Frontal cortex (tissue), 4 donors: ENCODE measurements at places on chromosomes 1 and 21. TPM values are rescaled to one million over a fixed set of nuclear protein-coding genes. Genes with fewer than 3 reads are reported as not detected.
A peak's percentile ranks its signal among the peaks of the same experiment; 100 is the strongest.

Gene NBPF4
- total RNA-seq = not detected

Gene DENND2C
- 2.0 TPM for total RNA-seq

GRCh38 chr1:52668711-52669110 lies 29.4 kb downstream of the COA7 start:
- no peak for DNase-seq

Gene TGFB2
- 19.6 TPM for total RNA-seq

Gene TFAP2E
- under 0.01 TPM for total RNA-seq

DNA sequence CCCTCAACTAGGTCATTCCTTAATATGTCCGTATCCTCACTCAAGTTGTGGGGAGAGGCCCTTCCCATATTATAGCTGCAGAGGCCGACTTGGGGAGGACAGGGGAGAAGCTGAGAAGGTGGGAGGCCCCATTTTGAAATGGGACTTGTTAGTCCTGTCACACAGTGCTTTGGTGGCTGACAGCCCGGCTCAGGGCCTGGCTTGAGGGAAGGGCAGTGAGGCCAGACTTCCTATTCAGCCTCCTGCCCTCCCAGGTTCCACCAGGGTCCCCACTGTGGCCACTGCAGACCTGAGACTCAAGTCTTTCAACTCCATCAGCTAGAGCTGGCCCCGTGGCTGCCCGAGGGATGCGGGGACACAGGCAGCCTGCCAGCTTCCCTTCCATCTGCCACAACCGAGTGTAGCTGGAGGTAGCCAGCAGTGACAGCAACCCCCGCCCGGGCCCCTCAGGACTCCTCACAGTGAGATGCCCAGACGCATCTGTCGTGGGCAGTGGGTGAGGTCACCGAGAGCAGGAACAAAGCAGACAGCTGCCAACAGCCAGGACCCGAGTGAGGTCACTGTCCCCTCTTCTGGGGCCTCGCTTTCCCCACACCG lies 36.9 kb downstream of the SIM2 start:
- DNase-seq = no peak

Gene OR6F1
- total RNA-seq = not detected

Gene OLIG2
- total RNA-seq = 14.7 TPM

DNA sequence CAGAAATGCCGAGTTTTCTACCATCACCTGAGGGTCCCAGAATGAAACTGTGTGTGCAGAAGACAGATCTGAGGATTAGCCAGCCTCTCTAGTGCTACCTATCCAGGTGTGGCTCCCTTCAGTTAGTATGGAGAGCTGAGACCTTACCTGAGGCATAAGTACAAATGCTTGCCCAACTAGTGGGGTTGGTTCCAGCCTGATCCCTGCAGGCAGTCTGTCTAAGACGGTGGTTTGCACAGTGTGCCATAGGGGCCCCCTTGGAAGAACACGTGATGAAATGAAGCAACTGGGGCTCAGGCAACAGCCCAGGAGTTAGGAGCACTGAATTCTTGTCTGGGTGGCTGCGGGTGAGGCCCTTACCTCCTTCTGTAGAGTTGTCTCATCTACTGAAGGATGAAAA lies 15.6 kb downstream of the S100A7A start:
- no peak for DNase-seq

Gene LRRIQ3
- total RNA-seq = 0.82 TPM

DNA sequence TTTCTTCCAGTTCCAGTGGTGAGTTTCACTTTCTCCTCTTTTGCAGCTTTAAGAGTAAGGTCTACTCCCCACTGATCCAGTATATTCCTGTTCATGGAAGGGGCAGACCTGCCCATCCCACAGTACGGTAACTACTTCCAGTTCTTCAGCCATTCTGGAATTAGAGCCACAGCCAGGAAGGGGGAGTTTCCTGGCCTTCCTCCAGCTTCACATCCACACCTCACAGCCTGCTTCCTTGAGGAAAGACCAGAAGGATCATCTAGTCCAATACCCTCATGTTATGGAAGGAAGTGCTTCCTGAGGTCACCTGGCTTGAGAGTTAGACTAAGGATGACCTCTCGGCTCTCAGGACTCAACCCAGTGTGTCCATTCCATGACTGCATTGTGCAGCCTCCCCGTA lies 597.8 kb downstream of the KIF26B start:
- DNase-seq = no peak

- DNase-seq = no peak
Observed at GRCh38 chr21:15006594-15007230, 58.1 kb downstream of the NRIP1 start.

DNA sequence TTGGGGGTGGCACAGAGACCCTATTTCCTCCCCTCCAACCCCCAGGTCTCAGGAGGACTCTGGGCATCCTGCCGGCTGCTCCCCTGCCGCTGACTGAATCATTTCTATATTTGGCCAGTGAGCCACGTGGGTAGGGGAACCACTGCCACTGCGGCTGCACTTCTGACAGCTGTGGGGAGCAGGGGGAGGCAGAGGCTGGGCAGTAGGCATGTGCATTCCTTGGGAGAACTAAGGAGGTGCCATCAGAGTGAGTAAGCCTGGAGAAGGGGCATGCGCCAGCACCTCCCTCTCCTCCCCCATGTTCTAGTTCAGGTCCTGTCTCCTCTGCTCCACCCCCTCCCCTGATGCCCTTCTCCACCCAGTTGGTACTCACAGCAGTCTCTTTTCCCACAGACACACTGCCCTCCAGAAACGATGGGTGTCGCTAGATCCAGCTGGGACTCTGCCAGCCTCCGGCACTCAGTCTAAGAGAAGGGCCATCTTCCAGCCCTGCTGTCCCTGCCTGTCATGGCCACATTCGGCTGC lies 12.0 kb downstream of the PPFIA4 start:
- DNase-seq = no peak

DNA sequence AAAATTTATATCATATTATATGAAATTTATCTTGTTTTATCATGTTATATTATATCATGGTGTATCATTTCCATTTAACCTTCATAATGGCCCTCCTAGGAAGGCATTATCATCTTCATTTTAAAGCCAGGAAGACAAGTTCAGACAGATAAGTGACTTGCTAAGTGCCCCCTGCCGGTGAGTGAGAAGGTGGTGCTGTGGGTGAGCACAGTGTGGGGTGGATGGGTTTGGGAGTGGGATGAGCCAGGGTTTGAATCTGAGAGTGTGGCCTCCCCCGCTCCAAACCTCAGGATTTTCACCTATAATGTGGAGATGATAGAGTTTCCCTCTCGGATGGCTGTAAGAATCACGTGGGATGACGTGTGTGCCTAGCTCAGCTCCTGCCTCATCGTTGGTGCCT lies 108.7 kb upstream of the IGSF21 start:
- no peak for DNase-seq

DNA sequence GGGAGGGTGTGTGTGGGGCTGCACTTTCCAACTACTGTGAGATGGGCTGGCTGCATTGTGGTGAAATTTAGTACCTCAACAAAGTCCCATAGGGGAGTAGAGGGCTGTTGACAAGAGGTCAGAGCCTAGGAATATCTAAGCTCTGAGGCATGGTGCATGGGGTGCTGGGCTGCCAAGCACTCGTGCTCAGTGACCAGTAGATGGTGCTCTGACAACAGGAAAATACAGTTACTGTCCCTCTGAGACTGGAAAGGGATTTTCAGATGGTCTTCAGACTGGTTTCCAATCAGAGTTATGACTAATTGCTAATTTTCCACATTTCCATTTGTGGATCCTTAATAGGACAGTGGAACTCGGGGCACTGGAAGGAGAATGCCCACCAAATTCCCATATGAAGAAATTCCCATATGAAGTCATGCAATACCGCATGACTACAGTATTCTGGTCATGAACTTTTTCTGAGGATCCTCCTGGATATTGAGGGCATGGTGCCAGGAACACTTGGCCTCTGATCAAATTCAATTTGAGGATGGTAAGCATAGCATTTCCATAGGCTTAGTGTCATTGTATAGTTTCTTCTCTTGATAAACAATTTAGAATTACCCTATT lies 4.1 kb upstream of the CACNA1E start:
- peak; percentile 67 for DNase-seq

Gene ERO1B
- total RNA-seq = 12.6 TPM

GRCh38 chr1:227846265-227846858 lies 30.9 kb downstream of the PRSS38 start:
- no peak for DNase-seq

Gene LSM10
- total RNA-seq = 3.3 TPM

- DNase-seq = no peak
Observed at GRCh38 chr1:33370301-33370700, 49.4 kb upstream of the A3GALT2 start.

GRCh38 chr1:47701283-47701682 lies 263.4 kb downstream of the FOXD2 start:
- no peak for DNase-seq

DNA sequence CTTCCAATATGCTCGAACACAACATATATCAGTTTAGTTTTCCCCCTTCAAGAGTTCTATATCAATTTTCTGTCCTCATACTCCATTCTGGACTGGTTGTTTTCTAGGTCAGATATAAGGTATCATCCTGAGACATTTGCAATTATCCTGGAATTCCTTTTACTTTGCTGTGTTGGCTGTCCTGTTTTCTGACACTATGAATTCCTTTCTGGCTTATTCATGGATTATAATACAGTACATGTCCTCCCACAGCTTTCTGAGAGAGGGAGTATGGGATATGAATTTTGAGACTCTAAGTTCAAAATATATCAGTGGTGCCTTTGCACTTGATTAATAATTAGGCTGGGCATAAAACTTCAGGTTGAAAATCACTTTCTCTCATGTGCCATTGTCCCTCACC lies 11.9 kb downstream of the PHTF1 start:
- no peak for DNase-seq

Gene LPGAT1
- 101 TPM for total RNA-seq

Gene PODN
- total RNA-seq = 0.82 TPM

Gene CCNL2
- 84.0 TPM for total RNA-seq

DNA sequence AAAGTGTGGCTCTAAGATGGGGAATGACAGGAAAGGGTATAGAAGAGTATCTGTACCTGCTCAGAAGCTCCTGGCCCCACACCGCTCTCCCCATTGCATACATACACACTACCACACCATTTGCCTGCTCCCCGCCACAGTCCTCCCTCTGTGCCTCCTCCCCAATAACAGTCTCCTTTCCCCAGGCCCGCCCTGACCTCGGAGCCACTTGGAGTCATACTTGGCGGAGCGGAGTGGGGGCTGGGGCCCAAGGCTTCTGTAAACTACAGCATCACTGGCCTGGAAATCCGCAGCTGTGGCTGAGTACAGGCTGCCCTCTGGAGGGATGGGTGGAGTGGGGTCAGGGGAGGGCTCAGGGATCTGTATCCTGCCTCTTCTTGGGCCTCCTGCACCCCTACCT lies 8.6 kb downstream of the SEMA6C start:
- no peak for DNase-seq

GRCh38 chr1:154171880-154172279 lies 17.0 kb upstream of the NUP210L start:
- DNase-seq = no peak

DNA sequence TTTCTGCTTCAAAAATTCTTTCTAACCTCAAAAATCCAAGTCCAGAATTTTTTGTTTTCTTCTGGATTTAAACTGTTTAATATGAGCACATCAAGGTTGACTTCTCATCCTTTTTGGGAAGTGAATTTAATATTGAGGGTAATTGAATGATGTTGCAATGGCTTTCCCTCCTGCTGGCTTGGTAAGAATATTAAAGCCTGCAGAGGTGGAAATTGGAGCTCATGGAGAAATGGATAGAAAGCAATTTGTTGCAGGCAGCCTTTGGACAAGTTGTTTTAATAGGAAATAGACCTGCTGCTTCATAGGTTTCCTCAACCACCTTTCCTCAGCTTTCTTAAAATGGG lies 124.7 kb downstream of the SYT2 start:
- DNase-seq = no peak

- no peak for DNase-seq
Observed at GRCh38 chr1:245428681-245429080, 273.9 kb downstream of the KIF26B start.

DNA sequence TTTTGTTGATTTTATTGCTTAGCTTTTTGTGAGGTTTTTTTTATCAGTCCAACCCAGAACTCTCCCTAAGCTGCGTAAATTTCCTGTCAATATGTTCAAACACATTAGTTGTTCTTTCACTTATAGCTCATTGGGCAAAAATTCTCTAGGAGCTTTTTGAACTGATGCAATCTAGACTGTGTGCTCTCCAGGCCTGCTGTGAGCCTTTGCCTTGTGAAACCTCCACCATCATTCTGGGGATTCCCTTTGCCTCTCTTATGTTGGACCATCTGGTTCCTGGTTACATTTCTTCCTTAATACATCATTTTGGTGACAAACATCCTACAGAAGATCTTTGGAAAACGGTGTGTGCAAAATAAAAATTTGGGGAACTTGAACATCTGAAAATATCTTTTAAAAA lies 247.2 kb downstream of the LRRC7 start:
- no peak for DNase-seq

- no peak for DNase-seq
Observed at GRCh38 chr21:35381743-35382310, 332.7 kb upstream of the RUNX1 start.

- no peak for DNase-seq
Observed at GRCh38 chr21:45156459-45156858, 82.1 kb downstream of the ADARB1 start.

Gene IL12RB2
- total RNA-seq = 7.3 TPM

Gene PIGR
- total RNA-seq = not detected

DNA sequence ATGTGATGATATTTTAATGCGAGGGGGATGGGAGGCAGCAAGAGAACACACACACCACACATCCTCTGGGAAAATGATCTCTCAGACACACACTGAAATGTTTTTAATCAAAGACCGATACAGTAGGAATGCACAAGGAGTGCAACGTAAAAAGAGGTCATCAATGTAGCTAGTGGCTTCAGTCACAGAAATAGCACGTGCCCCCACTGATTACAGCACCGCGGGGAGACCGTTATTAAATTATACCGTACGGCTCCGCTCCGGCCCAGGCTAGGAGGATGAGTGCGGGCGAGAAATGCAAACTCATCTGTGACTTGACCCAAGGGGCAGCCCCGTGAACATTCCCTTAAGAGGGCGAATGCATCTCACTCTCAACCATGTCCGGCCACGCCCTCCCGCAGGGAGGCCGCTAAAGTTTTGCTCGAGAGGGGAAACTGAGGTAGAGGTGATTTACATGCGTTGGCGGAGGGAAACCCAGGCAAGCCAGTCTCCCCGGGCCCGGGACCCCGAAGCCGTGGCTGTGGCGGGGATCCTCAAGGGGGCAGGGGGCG lies 552 bp downstream of the UBR4 start:
- DNase-seq = no peak

DNA sequence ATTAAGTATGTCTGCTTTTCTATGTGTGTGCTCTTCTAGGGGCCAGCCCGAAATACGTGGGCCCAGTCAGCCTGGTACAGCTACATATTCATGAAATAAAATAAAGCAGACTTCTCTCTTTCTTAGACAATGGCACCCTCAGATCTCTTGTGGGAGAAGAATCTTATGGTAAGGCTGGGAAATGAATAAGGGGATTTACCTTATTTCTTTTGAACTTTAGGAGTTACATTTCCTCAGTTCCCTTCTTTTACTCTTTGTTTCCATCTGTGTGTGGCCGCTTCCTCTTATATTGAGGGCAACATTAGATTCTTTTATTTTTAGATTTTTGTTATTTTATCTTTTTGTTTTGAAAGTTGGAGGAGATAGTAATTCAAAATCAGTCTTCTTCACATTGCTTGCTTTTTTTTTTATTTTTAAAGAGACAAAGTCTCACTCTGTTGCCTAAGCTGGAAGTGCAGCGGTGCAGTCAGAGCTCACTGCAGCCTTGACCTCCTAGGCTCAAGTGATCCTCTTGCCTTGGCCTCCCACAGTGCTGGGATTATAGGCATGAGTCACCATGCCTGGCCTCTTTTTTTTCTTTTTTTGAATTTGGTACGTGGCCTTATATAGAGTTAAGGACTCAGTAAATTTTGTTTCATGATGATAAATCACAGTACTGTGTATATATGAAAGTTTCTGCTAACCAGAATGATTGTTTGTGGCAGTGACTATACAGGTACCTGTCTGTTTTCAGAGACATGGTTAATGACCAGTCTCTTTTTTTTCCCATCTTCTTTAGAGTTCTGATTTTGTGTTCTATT lies 9.1 kb downstream of the LAMC1 start:
- DNase-seq = no peak
